ENCODE measurements at places on chromosomes 5 and 9.

- no peak for DNase-seq
These were observed 350.8 kb downstream of the ENC1 start for GRCh38 chr5:74289691-74290090.

DNA sequence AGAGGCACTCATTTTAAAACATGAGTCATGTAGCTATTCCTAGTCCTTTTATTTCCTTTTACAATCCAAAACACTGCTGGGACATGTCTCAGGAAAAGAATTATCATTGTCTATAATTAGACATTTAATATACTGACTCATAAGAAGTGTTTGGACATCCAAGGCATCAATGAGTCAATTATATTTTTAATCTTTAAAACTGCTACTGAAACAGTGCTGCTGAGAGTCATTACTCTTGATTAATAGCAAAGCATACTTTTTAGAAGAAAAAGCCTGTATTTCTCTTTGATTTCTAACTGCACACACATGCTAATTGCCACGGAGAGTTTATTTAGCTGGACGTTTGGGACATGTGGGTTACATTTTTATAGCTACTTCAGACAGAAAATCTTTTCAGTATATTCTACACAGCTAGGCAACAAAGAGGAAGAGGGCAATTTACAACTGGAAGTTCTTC is 1249.0 kb upstream of the CDH18 start:
- no peak for DNase-seq

DNA sequence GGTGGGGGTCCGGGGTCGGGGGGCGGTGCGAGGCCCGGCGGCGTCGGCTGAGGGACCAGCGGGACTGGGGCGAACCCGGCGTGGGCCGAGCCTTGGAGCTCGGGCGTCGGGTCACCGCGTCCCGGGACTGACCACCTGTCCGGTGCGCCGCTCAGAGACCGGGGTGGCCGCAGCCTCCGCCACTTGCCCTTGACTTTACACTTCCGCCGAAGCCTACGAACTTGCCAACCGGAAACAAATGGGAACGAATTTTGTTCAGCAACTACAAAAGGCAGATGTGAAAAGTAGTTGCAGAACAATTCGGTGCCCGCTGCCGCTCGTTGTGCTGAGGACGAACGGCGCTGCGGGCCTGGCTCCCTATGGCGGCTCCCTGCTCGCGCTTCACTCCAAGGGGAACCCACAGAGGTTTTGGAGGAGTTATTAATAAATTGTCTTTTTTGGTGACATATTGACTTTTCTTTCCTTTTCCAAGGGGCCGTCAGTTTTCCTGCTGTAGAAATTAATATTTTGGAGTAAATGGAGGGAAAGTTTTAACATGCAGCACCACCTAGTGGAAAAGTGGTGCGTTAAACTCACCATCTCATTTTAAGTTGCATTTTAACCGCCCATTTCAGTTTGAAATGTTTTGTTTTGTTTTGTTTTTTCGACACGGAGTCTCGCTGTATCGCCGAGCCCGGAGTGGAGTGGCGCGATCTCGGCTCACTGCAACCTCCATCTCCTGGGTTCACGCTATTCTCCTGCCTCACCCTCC is 490 bp downstream of the PCBD2 start:
- DNase-seq, result no peak

- no peak for DNase-seq
These were observed 94.4 kb upstream of the TLE4 start for GRCh38 chr9:79477241-79477840.

DNA sequence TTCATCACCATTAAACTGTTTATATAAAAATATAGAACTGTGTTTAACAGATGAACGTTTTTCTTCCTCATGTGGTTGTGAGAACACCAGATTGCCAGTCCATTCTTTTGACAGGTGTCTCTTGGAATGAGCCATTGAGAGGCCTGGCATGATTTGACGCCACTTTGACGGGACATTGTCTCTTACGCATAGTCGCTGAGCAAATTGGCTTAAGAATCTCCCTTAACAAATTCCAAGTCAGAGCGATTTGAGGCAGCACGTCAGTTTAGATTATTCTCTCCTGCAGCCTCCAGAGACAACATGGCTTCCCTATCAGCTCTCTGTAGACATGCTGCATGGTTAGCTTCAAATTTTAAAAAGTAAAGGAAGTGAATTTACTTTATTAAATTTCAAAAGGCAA is 510.7 kb upstream of the ACO1 start:
- DNase-seq, result no peak

GRCh38 chr5:129904667-129905472 is 605 bp downstream of the CHSY3 start:
- DNase-seq, result no peak

DNA sequence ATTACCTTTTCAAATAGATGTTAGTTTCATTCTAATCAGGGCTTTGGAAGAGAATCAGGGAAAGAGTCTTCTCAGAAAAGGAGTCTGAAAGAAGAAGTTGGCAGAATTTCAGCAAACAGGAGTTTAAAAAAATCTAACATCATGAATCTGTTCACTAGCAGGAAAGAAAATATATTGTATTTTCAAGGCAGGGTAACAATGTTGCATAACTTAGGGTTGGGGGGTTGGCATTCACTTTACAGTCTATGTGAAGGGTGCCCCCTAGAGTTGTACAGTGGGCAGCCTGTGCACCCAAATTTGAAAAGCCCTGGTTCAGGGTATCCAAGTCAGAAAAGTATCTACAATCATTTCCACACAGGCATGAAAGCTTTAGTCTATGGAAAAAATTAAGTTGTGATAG is 348.4 kb upstream of the SLC30A5 start:
- DNase-seq, result no peak

DNA sequence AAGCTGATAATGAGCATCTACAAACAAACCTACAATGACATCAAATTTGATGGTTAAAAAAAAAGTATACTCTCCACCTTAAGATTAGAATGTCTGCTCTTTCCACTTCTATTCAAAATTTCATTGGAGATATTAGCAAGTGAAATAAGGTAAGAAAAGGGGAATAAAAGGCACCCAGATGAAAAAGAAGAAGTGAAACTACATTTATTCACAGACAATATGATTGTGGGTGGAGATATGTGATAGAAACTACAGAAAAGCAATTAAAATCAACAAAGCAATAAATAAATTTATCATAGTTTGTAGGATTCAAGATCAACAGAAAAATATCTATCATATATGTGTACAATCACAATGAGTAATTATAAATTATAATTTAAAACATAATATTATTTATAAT is 395.1 kb upstream of the CCNH start:
- no peak for DNase-seq

DNA sequence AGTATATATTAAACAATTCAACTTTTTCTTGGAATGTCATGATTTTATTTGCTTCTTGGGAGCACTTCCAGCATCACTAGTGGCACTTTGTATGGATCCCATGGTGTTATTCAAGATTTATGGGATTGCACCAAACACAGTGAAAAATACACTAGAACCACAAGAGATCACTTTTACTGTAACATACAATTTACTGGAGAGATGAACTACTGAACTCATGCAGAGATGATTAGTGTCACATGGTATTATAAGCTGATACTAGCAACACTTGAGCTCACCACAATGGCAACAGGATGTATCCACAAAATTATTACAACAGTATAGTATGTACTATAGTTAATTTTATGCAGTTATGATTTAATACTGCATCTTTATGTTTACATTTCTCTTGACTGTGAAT is 16.3 kb upstream of the SLC36A2 start:
- DNase-seq, result no peak

- DNase-seq, result no peak
These were observed 91.5 kb downstream of the NR3C1 start for GRCh38 chr5:143311955-143312354.

DNA sequence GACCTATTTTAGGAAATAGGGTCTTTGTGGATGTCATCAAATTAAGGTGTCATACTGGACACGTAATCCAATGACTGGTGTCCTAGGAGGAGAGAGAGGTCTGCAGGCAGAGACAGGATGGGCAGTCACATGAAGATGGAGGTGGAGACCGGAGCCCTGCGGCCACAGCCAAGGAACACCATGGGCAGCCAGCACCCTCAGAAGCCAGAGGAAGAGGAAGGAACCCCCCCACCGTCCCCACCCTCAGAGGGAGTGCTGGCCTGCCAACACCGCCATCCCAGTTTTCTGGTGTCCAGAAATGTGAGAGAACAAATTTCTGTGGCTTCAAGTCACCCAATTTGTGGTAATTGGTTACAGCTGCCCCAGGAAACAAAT is 88.3 kb downstream of the NSUN2 start:
- DNase-seq, result no peak

DNA sequence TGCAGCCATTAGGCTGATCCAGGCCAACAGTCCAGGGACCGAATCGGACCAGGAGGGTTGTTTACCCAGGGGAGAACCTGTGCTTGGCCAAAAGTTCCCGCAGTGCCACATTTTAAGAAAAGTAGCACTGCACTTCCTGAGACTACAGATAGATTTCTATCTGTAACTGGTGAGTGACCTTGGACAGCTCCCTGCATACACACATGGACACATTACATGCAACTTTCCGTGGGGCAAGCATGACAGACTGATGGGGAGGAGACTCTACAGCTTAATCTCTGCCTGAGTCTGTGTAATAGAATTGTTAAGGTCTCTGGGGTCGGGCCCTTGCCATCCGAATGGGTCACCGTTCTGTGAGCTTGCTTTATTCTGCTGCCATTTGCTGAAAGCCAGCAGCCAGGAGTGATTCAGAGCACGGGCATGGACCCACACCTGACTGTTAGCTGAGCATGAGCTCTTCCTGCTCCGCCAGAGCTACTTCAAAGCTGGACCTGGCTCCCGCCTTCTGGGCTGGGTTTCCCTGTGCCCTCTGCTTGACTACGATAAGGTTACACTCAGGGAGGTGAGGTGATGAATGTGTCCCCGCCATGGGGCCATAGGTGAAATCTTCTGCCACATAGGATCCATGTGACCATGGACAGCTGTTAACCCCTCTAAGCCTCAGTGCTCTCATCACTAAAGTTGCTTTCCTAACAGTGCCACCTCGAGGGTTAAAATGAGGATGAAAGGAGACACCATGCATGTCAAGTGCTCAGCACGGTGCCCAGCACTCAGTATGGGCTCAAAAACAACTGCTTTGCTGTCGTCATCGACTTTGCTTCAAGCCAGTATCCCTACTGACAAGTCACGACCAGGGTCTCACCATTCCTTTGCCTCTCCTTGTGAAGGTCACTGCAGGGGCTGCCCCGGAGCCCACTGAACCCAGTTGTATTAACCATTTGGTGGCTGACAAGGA is 200.0 kb downstream of the MELK start:
- no peak for DNase-seq

DNA sequence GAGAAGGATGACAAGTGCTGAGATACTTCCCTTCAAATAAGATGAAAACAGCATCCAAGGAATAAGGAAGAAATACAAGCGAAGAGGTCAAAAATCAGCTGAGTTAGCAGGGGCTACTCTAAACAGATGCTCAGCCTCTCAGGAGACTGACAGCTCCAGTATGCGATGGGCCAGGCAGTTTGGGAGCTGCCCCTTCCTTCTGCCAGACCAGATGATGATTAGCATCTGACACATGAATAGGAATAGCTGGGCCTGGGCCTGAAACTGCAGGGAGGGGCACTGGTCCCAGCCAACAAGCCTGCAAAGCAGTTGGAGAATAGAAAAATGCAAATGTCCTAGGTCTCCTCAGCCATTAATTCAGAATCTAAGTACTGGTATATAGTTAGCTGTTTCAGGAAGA is 13.1 kb upstream of the MAP3K1 start:
- DNase-seq, result no peak

DNA sequence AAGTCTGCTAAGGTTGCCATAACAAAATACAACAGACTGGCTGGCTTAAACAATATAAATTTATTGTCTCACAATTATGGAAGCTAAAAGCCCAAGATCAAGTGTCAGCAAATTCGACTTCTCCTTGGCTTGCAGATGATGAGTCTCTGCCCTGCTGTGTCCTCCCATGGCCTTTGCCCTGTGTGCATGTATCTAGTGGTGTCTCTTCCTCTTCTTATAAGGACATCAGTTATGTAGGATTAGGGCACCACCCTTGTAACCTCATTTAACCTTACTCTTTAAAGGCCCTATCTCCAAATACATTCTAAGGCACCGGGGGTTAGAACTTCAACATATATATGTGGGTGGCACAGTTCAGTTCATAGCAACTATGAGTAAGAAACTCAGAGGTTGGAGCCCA is 157.9 kb upstream of the RASA1 start:
- DNase-seq, result no peak

DNA sequence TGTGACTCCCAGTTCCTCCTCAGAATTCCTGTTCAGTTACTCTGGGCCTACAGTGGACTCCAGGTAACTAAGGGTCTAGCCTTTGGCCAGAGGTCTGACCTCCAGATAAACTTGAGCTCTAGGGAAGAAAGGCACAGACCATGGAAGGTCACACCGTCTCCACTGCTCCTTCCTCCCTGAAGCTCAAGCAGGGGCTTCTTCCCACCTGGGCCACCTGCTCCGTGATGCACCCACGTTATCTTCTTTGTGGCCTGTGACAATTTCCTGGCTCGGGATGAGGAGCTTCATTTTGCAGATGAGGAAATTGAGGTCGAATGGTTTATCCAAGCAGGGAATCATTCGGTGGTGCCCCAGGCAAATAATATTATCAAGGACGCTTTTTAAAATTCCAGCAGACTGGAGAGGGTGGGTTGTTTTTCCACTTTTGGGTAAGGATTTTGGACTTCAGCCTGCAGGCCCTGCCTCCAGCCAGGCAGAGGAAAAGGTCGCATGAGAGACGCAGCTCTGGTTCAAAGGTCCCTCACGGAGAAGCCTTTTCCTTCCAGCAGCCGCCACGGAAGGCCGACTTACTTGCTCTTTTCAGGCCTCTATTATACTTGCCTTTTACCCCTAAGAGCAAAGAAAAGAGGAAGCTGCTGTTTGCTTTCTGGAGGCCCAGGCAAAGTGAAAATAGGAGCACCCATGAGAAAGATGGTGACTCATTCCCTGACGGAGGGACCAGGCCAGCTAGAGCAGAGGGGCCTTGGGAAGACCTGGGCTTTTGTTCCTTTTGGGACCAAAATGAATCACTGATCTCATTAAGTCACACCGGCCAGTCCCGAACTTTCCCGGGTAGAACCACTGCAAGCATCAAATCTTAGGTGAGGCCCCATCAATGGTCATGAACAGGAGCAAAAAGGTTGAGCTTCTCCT is 22.8 kb upstream of the DUSP1 start:
- DNase-seq, result no peak

Data from cardiac septum (tissue), 1 donor.